ENCODE measurements at places on chromosomes 4 and X.

- DNase-seq: no peak
These were observed 24.0 kb downstream of the HAND2 start for GRCh38 chr4:173505924-173506518.

- DNase-seq: no peak
These were observed 272.7 kb upstream of the FAT4 start for GRCh38 chr4:125042041-125042440.

- DNase-seq: no peak
These were observed 889.7 kb downstream of the PDHA2 start for GRCh38 chr4:96729641-96730040.

- no peak for DNase-seq
These were observed 2.5 kb upstream of the SOX3 start for GRCh38 chrX:140507223-140507981.

DNA sequence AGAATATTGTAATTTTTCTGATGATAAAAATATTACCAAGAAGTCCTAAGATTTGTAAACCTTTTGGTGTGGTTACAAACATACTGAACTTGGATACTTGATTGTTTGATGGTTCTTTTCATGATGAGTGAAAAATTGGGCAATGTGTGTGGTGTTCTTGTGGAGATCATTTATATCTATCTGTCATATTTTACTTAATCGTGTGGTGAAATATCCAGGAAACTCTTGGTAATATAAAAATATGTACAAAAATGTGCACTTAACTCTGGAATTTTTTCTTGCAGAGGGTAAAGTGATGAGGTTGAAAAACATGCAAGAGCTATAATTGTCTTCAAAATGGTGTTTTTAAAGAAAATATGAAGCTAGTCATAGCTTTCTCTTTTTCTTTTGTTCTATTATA is 2.8 kb downstream of the DCUN1D4 start:
- DNase-seq: no peak

GRCh38 chr4:48985602-48985975 is 486 bp upstream of the CWH43 start:
- DNase-seq: no peak

GRCh38 chr4:127759228-127759820 is 22.8 kb upstream of the HSPA4L start:
- DNase-seq: no peak

DNA sequence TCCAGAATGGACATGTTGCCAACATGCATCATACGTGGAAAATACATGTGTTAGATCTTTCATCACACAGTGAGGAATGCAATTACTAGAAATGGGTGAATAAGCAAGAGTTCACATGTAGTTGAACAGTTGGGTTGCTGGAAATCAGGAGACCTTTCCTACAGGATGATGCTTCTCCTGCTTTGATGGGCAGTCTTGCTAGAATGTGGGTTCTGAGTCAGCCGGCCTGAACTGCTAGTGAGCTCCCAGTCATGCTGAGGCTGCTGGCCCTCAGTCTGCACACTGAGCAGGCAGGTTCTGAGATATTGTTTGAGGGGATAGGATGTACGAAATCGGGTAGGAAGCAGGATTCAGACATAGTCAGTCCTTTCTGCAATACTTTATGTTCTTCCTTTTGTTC is 20.2 kb downstream of the MSL3 start:
- no peak for DNase-seq

GRCh38 chrX:40539214-40540142 is 41.3 kb upstream of the ATP6AP2 start:
- peak; percentile 17 for DNase-seq

DNA sequence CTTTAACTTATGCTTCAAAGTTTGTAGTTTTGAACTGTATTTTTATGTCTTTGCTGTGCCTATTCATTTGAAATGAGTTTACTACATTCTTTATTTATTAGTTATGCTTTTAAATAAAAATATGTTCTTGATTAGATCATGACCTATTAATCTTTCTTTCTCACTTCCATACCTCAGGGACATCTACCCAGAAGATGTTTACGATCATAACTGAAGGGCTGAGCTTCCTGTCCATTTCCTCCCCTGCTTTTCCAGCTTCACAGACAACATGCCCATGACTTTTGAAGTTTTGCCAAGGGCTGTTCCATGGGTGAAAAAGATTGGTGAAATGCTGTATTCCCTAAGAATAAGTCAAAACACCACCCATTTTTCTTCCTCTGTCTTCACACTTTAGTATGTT is 99.7 kb upstream of the DDIT4L start:
- no peak for DNase-seq

DNA sequence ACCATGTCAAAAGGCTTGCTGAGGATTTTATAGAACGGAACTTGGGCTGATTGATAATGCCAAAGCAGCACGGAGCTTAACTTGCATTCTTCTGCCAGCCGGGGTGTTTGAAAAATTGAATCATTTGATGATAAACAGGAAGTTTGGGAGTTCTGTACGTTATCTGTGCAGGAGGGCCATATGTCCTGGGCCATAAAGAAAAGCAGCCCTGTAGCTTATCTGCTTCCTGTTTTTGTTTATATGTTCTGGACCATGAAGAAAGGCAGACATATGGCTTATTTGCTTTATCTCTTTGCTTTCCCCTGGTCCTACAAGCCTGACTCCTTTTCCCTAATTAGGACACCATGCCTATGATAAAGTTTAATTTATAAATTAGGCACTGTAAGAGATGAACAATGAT is 62.4 kb downstream of the HOPX start:
- DNase-seq: no peak

GRCh38 chr4:118154649-118155048 is 120.4 kb downstream of the NDST3 start:
- no peak for DNase-seq

- DNase-seq: no peak
These were observed 137.6 kb upstream of the SPIN4 start for GRCh38 chrX:63488546-63489373.

DNA sequence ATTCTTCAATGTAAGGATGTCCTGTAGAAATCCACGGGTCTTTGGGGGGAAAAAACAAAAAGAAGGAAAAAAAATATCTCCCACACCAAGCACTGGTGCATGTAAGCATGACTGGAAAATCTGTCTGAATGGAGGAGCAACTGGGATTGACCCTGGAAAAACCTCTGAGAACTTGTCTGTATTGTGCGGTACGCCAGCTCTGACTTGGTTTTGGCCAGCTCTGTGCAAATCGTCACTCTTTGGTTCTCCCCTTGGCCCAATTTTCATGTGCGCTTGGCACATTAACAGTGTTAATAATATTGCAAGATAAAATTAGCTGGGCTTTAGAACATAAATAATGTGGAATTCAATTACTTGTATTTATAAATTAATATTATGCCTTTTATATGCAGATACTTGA is 231.2 kb upstream of the HAND2 start:
- no peak for DNase-seq

- DNase-seq: no peak
These were observed 15.5 kb upstream of the PDZD4 start for GRCh38 chrX:153845842-153846241.

GRCh38 chr4:145605941-145606340 is 13.2 kb upstream of the MMAA start:
- no peak for DNase-seq

DNA sequence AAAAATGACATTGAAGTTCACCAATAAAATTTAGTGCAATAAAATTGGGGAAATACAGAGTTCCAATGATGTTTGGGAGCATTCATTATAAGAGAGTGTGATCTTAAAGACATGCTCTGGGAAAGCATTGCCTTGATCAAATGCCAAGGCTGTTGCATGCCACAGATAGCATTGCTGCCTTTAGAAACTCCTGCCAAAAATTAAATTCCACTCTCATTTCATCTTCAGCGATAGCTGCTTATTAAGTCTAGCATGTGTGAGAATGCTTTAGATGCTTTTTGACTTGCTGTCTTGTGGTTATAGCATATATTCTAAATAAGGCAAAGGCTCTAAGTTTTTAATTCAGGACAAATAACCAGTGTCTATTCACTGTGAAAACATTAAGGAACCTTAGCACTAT is 49.3 kb downstream of the NPNT start:
- no peak for DNase-seq

DNA sequence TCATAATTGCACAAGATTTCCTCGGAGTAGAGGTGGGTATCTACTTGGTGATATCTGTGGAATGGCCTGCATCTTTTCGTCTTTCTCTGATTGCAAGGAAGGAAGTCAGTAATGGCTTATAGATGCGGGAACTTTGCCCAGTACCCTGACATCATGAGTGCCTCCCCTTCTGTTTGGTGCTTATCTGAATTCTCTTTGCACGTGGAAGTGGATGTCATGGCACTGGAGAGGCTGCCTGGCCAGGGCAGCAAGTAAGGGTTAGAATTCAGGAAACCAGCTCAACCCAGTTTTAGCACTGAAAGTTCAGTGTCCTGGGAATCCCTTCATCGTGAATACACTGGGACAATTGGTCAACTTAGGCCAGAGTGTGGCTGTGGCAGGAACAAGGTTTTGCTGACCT is 83.5 kb upstream of the RAPGEF2 start:
- no peak for DNase-seq

DNA sequence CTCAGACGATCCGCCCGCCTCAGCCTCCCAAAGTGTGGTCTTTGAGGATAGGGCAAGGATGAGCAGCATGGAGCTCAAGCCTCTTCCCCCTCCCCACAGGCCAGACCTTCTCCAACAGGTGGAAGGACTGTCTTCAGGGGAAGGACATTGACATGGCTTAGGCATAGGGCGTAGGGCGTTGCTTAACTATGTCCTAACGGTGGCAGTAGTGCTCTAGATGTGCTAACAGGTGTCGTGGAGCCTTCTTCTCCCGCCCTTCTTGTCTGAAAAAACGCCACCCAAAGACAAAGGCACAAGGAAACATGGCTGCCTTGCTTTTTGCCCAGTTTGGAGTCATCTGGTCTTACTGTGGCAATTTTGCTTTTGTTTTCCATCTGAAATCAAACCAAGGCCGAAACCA is 219.8 kb downstream of the OR13H1 start:
- DNase-seq: no peak

DNA sequence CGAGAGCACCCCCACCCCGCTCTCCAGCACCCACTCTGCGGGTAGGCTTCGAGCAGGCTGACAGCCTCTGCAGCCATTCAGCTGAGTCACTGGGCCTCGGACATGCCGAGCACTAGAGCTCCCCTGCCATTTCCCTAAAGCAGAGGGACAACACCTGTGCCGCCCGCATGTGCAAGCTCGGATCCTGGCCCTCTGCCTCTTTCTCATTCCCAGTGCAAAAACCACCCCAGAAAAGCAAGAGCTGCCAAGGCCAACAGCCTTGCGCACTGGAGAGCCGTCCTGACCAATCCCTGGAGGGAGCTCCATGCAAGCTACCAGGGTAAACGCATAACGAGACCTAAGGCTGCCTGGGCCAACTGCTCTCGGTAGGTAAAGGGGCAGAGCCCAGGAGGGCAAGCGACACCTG is 5.3 kb downstream of the HCFC1 start:
- DNase-seq: no peak

- no peak for DNase-seq
These were observed 12.4 kb downstream of the EPGN start for GRCh38 chr4:74320559-74321118.

GRCh38 chr4:74364652-74365491 is at the start of gene EREG:
EREG (plus strand) TSS chr4:74365145; CDS start chr4:74365309, 164 bp downstream.
- no peak for DNase-seq

DNA sequence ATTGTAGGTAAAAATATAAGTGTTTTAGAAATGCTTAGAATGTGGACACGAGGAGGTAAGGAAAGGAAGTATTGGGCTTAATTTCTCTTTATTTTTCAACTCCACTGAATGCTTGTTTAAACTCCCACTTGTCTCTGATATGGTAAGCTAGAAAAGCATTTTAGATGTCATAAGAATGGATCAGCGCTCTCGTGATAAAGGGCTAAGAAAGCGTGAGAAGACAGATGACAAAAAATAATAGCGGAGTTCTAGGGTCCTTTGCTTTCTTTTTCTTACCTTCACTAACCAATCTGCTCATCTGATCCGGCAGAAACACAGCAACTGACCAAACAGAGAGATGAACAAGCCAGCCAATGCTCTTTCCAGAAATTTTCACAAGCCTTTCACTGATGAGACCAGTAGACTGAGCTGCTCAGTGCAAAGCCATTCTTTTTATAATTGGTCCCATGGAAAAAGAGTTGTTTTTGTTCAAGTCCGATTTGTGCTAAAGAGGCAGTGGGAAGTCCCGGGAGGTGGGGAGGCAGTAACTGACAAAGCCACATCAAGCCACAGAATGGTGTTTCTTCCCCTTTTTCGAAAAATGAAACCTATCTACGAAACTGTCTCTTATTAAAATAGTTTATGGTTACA is at the start of gene TASL:
Gene TASL, minus strand, starts transcription at position 405 of the 630 bp plus-strand sequence. CDS start 17,411 bp downstream, outside the sequence.
- DNase-seq: no peak

DNA sequence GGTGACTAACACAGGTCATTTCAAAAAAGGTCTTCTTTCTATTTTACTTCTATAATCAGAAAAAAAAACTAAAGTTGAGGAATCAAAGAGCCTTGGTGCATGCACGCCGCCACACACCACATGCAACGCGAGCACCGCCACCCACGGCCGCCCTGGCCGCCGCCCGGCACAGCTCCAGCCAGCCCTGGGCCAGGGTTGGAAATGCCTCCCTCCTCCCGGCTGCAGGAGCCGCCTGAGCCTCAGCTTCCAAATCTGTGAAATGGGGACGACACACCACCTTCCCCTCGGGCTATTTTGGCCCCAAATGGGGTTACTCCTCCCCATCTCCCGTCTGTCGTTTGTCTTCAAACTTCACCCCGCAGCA is 39.7 kb upstream of the MAN2B2 start:
- DNase-seq: no peak

GRCh38 chrX:129161108-129161507 is 362.2 kb downstream of the SMARCA1 start:
- no peak for DNase-seq

DNA sequence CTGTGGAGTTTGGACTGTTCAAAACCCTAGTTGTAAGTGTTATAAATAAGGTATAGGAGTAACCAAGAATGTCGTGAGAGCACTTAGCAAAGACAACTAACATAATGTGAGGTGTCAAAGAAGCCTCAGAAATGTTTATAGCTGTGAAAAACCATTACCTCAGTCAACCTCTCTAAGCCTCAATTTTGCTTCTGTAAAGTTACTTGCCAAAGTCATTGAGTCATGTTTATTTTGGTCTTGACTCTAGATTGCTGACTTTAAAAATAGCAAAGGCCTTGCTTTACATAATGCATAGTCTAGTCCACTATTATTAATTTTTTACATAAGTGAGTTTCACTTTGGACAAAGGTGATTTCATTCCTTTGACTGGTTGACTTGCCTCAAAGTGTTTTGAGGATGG is 257.6 kb upstream of the CXXC4 start:
- no peak for DNase-seq

- no peak for DNase-seq
These were observed 15.7 kb downstream of the PRKX start for GRCh38 chrX:3697701-3698279.
